ENCODE measurements at places on chromosomes 12 and 14.

- no peak for DNase-seq
These were observed 50.7 kb downstream of the SFSWAP start for GRCh38 chr12:131761638-131762037.

GRCh38 chr12:3698218-3698974, 54.5 kb downstream of the CRACR2A start:
- no peak for DNase-seq

GRCh38 chr12:15672671-15673270, 116.4 kb downstream of the EPS8 start:
- no peak for DNase-seq

DNA sequence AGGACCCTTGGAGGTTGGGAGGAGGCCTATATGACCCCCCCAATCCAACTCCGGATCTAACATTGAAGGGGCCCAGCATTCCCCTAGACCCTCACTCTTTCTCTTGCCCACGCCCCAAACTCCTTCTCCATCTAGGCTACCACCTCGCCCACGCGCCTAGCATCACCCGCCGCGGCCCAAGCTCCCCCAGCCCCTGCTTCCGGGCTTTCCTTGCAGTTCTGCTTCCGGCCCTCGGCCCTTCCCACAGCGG, 445 bp downstream of the CERS5 start:
- DNase-seq = no peak

DNA sequence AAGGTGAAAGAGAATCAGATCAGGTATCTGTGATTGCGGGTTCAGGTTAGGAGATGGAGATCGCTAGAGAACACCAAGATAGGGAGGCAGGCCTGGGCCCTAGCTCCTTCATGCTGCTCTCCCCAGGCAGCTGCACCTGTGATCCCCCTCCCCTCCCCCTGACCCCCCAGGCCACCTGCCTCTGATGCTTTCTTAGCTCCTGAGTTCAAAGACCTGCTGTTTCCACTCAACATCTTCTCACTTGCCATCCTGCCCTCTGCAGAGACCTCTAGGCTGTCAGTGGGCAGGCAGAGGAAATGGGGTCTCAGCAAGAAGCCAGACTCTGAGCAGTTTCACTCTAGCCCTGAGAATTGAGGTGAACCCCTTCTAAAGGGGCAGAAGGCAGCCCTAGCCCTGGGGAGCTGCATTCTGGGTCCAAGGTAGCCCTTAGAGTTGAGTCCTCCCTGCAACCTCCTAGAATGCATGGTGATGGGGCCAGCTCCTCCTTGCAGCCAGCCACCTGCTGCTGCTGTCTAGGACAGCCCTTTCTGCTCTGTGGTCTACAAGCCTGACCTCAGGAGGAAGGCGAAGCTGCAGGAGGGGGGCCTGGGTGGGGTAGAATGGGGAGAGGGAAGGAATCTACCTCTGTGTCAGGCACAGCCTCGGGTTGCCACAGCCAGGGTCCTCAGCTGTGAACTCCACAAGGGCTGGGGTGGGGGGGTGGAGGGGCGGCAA, 6.4 kb upstream of the SLC48A1 start:
- DNase-seq = no peak

DNA sequence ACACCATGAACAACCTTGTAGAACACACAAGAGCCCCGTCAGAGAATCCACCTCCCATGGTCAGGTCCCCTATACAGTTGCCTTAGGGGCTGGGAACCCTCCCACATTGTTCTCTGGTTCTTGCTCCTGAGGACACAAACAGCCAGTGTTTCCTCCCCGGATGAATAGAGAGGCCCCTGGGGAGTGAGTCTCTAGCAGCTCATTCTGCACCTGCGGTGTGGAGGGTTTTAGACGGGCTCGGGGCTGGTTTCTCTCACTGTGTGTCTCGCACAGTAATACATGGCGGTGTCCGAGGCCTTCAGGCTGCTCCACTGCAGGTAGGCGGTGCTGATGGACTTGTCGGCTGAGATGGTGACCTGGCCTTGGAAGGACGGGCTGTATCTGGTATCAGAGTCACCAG, 1052.1 kb downstream of the TMEM121 start:
- DNase-seq = peak; percentile 20

- peak; percentile 29 for DNase-seq
These were observed 61.0 kb upstream of the FKBP4 start for GRCh38 chr12:2733493-2734355.

DNA sequence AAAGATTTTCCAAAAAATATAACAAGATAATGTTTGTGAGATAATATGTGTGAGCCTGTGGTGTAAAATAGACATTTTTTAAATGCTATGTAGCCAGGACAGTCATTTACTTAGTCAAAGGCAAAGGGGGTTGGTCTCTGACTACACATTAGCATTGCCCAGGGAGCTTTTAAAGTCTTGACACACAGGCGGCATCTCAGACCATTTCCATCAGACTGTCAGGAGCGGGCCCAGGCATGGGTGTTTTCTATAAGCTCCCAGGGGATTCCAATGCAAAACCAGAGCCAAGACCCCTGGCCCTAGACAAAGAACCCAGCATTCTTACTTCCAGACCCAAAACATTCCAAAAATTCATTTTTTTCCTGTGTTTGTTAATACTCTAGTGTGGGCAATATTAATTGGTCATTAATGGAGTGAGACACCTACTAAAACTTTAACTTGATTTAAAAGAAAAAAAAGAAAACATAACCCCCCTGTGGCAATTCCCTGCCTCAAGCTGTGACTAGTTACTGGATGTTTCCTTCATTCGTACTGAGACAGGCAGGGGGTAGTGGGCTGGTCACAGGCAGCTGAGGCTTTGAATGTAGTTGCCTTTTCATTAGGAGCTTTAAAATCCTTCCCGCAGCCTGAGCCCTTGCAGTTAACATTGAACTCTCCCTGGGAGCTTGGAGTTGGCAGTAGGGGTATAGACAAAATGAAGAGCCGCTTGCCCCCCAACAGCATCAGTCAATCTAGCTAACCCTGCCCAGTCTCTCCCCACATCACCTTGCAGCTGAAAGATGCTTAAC, 103.7 kb downstream of the CMKLR1 start:
- DNase-seq = no peak

GRCh38 chr14:102878970-102879460, 43.4 kb upstream of the AMN start:
- no peak for DNase-seq

Data from NB4 (cell line).